ENCODE measurements at places on chromosomes 5 and 9. TPM values are rescaled to one million over a fixed set of nuclear protein-coding genes. Genes with fewer than 3 reads are reported as not detected.

The SLC27A6 gene
- total RNA-seq: not detected

The TXNDC8 gene
- total RNA-seq: not detected

The LCN9 gene
- total RNA-seq: not detected

The LRSAM1 gene
- total RNA-seq: 23.4 TPM

The SPAG8 gene
- total RNA-seq: 1.2 TPM

The INSYN2B gene
- total RNA-seq: not detected

The GPRIN1 gene
- 3.0 TPM for total RNA-seq

The CDC20B gene
- 0.08 TPM for total RNA-seq

The SLC45A2 gene
- 0.27 TPM for total RNA-seq

The C5orf52 gene
- not detected for total RNA-seq

The HAVCR2 gene
- 16.8 TPM for total RNA-seq

The DNM1 gene
- total RNA-seq: 0.40 TPM

The CKS2 gene
- total RNA-seq: 297 TPM

The SURF6 gene
- 34.2 TPM for total RNA-seq

The UNC13B gene
- 2.9 TPM for total RNA-seq

The TICAM2 gene
- total RNA-seq: 0.15 TPM

The SLC6A19 gene
- total RNA-seq: not detected

The SLC36A3 gene
- total RNA-seq: not detected

The COL15A1 gene
- 0.04 TPM for total RNA-seq

The SGCD gene
- 0.08 TPM for total RNA-seq

The PHF19 gene
- total RNA-seq: 174 TPM

The FAM169A gene
- 9.2 TPM for total RNA-seq
